CD4-positive, alpha-beta memory T cell (primary cell): ENCODE measurements at places on chromosomes 3 and 15.

DNA sequence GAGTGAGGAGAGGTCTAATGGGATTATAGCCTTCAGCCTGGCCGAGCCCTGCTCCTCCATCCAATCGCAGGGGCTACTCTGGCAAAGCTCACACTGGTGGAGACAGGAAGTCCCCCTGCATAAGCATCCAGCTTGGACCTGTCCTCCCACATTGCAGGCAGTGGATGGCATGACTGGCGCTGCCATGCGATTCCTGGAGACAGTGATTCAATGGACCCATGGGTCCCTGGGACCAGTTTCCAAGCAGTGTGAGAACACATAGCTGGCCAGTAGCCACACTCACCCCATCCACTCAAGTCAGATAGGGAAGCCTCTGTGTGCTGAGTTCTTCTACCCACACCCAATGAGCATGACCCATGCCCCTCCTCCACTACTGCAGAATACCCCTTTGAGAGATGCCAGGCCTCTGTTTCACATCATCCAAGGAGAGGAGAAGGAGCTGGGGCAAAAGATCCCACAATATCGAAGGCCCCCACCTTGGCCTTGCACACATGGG is 18.1 kb upstream of the POC1A start:
- DNase-seq: no peak

DNA sequence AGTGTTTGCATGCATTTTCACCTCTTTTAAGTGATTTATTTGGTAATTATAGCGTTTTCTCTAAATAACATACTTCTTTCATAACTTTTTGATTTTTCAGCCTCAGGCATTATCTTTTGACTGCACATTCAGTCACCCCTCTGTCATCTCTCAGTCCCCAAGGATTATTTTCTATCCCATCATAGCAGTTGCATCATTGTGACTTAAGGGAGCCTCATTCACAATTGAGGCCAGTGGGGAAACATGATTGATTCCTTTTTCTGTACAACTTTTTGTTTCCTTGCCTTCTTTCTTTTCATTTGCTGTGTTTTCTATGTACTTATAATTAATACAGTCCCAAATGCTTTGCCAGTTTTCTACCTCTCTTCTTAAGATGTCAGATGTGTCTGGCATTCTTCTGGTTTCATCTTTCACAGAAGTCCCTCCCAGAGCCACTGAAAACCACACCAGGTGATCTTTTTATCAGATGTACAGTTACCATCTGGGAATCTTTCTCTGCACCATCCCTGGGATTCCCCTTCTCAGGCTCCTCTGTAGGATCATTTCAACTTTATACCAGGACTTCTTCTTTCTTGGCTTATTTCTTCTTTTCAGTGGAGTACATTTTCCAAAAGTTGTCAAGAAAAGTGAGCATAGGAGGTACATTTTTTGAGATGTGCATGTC is 151.4 kb downstream of the RAP2B start:
- no peak for DNase-seq

- no peak for DNase-seq
Observed at GRCh38 chr3:144429719-144430121, 458.1 kb downstream of the DIPK2A start.

DNA sequence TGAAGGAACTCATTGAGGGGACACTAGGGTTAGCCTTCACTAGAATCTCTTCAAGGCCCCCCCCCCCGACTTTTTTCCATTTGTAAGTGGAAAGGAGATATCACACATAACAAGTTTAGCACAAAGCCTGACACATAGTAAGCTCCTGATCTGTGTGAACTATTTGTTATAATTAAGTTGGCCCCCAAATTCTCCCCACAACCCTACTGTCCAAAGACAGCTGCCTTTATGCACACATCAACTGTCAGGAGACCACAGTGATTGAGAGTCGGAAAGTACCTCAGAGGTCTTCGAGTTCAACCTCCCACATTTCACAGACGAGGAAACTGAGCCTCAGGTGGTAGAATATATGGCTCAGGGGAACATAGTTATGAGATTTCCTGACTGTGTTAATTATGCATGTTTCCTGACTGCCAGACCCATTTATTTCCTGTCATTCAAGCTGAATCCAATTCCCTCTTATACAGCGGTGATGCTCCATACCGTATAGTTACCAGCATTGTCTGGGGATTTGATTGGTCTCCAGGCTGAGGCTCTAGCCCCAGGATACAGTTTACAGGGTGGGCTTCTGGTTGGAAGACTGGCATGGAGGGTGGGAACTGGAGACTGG is 227.4 kb upstream of the CMC1 start:
- no peak for DNase-seq

DNA sequence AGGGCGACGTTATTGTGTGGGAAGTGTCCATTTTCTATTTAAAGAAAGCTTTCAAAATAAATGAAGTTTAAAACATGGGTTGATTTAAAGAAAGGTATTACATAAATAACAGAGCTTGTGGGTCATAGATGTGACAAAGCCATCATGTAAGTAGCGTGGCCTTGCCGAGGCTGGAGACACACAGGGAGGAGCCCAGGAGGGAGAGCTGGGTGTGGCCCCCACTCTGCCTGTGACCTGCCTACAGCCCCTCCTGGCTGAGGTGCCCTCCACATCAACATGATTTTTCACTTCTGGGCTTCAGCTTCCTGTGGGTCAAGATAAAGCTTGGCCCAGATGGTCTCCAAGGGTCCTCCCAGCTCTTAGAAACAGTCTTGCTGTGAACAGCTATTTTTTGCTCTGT is 12.5 kb upstream of the MGLL start:
- DNase-seq: no peak

GRCh38 chr15:76059320-76060117 is at the start of gene TMEM266:
Gene TMEM266, plus strand, starts transcription at chr15:76059985. Its CDS starts 74,279 bp downstream, at chr15:76134264.
- DNase-seq: no peak

GRCh38 chr3:122758877-122759560 is 34.6 kb downstream of the HSPBAP1 start:
- no peak for DNase-seq

DNA sequence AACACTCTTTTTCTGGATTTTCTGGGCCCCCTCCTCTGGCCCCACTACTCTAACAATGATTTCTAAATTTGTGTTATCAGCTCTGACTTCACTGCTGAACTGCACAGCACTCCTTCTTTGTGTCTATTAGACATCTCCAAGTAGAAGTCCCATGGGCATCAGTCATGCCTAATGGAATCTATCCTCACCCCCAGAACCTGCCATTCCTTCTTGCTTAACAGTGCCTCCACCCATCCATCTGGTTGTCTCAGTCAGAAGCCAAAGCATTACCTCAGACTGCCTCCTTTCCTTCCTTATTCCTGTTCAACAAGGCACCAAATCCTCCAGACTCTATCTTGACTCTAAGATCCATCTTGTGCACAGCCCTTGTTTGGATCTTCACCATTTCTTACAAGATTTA is 36.2 kb downstream of the SSR3 start:
- DNase-seq: no peak

GRCh38 chr3:170117134-170117533 is 64.4 kb downstream of the PHC3 start:
- no peak for DNase-seq

DNA sequence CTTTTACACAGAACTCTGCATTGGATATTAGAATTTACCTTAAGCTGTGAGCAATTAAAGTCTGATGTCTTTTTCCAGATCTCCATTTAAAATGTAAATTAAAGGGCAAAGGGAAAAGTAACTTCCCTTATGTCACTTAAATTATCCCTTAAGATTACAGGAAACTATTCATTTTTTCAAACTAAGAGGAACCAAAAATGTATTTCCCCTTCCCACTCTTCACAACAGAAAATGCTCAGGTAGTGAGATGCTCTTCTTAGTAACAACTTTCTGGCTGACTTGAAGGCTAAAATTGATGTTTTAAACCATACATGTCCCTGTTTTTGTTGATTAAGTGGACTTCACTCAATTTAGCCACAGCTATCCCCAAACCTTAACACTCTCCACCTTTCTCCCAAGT is 17.6 kb downstream of the RSL24D1 start:
- DNase-seq: no peak

GRCh38 chr3:32506466-32506865 is 3.8 kb upstream of the CMTM6 start:
- no peak for DNase-seq

DNA sequence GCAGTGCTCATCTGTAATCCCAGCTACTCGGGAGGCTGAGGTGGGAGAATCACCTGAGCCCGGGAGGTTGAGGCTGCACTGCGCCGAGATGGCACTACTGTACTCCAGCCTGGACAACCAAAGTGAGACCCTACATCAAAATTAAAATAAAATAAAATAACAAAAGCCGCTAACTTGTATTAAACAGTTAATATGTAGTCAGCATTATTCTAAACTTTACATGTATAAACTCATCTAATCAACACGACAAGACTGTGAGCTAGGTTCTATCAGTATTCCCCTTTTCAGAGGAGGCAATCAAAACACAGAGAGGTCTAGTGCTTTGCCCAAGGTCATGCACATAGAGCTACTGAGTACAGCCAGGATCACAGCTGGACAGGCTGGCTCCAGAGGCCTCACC is 111.7 kb upstream of the LINGO1 start:
- no peak for DNase-seq

- no peak for DNase-seq
Observed at GRCh38 chr3:41434781-41435180, 235.5 kb downstream of the CTNNB1 start.

DNA sequence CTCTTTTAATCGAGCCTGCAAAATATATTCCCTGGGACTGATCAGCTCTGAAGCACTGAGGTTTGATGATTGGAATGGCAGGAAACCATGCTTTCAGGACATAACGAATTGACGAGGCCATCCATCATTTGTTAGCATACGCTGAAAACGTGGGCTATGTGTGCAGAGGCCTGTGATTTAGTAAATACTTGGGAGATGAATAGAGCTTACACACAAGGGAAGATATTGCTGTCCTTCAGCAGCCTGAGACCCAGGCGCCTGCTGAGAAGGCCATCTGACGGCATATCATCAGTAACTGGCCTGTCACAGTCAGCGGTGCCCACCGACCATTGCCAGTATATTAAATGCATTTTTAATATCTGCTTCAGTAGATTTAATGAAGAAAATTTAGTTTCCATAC is 16.2 kb downstream of the CDIN1 start:
- no peak for DNase-seq

- no peak for DNase-seq
Observed at GRCh38 chr3:46838301-46838700, 24.9 kb downstream of the MYL3 start.

DNA sequence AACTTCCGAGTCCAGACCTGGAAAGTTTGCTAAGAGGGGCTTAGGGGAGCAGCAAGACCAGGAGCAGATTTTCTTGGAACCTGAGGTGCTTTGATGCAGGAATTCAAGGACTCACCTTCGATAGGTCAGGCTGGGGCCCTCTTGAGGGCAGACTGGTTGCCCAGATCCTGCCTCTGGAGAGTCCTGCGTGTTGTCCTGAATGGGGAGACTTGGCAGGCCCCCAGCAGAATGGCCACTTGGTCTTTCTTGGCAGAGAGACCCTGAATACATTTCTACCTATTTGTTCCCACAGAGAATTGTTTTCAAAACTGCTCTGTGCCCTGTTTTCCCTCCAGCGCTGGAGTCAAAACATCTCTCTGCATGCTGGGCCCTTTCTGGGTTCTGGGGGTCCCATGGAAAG is 4.2 kb downstream of the KLF13 start:
- DNase-seq: no peak

DNA sequence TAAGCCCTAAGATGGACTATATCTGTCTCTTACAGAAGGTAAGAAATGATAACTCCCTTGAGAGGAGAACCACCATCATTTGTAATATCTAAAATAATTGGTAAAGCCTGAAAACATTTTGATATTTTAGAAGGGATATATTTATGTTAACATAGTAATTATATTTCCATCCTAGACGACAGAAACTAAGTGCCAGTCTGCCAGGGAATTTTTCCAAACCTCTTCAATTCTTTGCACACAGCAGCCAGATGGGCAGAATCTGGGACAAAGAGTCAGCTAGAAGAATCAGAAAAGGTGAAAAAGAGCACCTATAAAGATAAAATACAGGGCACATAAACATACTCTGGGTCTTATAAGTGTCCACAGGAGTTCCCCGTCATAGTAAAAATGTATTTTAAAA is 70.0 kb upstream of the CBLB start:
- no peak for DNase-seq
